ENCODE measurements at places on chromosomes 6 and 20.

DNA sequence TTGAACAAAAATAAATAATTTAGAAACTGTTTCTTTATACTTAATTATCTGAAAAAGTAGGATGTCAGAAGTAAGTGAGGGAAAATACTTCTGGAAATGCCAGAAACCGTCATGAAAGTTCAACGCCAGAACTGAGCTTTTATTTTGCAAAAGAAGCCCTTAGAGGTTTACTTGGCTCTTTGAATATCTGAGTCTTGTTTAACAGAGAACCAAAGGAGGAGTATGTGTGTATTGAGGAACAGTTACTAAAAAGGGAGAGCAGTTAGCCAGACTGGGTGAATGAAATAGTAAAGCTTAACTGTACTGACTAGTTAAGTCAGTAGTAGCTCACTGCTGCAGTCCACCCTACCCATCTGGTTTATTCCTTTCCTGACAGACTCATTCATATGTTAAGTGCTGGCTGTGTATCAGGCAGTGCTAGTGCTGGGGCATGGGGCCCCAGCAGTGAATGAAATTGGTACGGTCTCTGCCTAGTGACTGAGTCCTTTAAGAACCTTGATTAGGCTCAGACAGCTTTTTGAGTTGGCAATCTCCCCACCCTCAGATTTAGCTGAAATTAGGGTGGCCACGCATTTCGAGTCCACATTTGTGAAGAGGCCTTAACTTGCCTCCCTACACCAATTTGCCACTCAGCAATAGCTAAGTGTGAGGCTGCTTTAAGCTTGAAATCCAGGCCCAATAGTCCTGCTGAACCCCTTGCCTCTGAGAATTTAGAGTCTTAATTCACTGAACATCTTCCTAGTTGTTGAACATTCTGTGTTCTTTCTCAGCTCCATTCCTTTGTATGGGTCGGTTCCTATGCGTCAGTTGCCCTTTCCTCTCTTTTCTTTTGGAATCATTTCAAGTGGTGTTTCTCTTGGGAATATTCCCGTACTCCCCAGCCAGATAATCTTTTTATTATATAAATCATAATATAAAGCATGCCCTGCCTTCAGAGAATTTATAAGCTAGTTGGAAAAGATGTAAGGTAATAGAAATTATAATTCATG lies 20.2 kb downstream of the MAP3K4 start:
- no peak for DNase-seq

GRCh38 chr6:164034602-164035140 lies 620.2 kb downstream of the QKI start:
- no peak for DNase-seq

DNA sequence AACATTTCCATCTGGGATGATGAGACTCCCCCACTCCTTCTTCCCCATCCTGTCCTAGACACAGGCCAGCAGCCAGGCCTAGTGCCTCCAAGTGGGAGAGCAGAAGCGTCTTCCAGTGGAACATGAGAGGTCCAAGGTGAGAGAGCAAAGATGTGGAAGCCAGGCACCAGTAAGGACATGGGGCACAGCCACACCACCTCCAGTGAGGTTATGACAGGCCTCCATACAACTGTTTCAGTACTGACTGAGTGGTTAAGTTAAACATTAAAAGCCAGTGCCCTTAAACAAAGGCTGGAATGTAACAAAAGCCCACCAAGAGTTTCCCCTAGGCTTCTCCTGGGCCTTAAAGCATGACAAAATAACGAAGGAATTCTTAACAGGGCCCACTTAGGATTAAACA lies 5.3 kb downstream of the ZBTB24 start:
- DNase-seq: no peak

- DNase-seq: peak; percentile 85
Observed at GRCh38 chr6:26195376-26195923, 108.2 kb downstream of the HFE start.

GRCh38 chr6:143294265-143294860 lies 156.1 kb downstream of the ADAT2 start:
- DNase-seq: no peak

DNA sequence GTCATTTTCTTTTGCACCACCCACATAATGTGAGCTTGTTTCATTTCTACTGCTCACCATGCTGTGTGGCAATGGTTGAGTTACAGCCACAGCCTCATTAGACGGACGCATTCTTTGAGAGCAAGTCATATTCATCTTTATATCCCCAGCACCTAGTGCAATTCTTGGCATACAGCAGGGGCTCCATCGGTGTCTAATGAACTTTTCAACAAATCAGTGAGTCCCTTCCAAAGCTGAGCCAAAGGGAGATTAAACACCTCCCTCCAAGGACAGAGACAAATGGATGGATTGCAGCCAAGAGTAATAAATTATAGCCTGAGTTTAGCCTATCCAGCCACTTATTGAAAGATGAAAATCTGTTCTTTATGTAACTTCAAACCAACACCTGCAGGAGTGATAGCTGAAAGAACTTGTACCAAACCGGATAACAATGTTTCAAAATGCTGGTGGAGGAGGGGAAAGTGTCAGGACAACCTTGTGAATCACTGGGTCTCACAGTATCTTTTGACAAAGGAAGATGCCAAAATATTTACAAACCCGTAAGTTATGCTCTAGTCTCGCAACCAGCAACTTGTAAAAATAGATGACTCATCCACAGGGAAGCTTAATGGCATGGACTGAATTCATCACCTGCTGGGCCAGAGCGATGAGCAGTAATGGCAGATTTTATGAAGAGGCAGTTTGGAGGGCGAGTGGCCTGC lies 139.0 kb downstream of the PXDC1 start:
- no peak for DNase-seq

GRCh38 chr6:112215488-112216284 lies 38.7 kb downstream of the LAMA4 start:
- DNase-seq: no peak

- DNase-seq: no peak
Observed at GRCh38 chr6:74057326-74057725, 361.3 kb downstream of the CD109 start.

DNA sequence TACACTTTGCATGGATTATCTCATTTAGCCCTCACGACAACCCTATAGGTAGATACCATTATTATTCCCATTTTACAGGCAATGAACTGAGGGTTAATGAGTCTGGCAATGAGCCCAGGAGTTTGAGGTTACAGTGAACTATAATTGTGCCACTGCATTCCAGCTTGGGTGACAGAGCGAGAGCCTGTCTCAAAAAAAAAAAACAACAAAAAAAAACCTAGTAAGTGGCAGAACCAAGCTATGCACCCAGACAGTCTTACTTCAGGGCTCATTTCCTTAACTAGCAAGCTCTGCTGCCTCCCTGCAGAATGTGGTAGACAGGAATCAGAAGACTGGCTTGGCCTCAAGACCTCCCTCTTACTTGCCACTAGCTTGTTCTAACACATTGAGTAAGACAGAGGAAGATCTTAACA lies 71.9 kb upstream of the RREB1 start:
- no peak for DNase-seq

DNA sequence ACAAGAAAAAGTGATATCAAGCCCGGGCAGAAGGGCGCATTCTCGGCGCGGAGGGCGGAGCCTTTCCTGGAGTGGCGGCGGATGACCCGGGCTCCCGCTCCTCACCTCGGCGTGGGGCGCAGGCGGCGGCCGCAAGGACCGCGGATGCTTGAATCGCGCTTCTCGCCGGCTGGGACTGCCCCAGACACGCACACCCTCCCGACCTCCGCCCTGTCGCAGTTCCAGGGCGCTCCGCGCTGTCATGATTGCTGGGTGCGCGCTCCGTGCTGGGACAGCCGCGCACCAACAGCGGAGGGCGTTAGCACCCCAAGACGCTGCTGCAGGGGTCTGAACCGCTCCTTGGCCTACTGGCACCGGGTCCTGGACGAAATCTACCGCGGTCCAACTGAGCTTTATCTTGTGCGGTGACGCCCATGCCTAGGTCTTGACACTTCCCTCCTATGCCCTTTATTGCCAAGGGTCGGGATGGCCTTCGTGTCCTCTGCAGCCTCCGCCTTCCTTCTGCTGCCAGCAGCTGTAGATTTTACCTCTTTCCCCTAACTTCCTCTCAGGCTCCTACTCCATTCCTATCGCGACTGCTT lies 43.3 kb downstream of the IRAK1BP1 start:
- DNase-seq: no peak

DNA sequence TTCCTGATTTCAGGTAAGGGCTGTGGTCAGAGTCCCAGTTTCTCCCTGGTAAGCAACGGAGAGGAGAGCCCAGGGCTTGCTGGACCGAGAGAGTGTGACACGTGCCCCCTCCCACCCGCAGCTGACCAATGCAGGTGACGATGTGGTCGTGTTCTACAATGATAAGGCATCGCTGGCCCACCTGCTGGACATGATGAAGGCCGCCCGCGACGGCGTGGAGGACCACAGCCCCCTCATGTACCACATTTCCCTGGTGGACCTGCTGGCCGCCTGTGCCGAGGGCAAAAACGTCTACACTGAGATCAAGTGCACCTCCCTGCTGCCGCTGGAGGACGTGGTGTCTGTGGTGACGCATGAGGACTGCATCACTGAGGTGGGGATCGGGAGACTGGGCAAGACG lies 31.7 kb downstream of the UQCC2 start:
- no peak for DNase-seq

DNA sequence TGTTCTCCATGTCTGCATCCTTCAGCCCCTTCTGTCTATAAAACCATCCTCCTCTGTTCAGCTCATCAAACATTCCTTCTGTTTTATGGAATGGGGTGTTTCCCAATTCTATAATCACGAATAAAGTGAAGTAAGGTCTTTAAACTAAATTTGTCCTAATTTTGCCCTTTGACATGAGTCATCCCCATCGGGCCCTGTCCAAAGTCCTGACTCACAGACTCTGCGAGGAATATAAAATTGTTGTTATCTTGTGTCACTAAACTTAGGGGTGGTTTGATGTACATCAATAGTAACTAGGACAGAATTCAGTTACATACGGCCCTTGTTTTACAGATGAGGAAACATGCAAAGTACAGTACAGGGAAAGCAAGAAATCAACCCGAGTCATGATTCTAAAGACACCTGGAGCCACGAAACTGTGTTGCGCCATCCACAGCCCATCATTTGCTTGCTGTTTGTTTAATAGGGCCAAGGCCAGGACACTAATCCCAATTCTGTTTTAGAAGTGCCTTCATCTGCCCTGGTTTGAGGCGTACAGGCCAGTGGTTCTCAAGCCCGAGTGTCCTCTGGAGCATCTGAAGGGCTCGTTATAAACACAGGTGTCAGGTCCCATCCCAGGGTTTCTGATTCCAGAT lies 2.8 kb downstream of the ACSS1 start:
- no peak for DNase-seq

DNA sequence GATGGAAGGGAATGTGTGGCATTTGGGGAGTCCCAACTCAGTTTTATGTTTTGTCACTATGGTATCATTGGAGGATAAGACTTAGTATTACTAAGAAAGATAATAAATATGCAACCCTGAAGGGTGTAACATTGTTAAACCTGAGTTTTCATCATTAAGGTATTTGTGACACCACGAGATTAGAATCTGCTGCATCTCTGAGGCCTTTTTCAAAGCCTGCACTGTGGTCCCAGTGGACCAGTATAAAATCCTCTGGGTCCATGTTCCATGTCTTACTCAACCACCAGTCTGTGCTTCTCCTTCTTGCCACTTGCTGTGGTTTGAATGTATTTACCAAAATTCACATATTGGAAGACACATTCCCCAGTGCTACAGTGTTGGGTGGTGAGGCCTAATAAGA lies 130.6 kb downstream of the TBX18 start:
- DNase-seq: no peak

DNA sequence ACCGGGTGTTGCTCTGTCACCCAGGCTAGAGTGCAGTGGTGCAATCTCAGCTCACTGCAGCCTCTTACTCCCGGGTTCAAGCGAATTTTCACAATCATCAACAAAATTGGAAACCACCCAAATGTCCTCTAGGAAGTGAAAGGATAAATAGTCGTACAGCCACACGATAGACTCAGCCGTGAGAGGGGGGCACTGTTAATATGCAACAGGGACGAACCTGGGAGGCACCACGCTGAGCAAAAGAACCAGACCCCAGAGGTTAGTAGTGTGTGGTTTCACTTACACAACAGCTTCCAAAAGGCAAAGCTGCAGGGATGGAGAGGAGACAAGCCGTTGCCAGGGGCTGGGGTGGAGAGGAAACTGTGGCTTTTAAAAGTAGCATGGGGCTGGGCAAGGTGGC lies 30.1 kb upstream of the NTSR1 start:
- no peak for DNase-seq

DNA sequence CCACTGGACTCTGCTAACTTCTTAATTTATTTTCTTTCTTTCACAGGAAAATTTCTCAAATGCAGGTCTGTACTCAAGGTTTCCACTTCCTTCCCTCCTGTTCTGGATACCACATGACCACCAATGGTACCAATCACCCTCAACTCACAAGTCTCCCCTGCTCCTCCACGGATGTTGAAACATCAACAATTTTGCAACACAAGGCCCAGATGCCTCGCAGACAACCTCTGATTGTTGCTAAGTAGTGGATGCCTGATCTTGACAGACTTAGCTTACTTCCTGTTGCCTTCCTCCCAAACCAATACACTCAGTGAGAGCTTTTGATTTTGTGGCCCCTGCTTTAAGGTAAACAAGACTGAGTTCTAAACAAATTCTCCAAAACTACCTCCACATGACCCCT lies 146.6 kb downstream of the FRK start:
- DNase-seq: no peak

DNA sequence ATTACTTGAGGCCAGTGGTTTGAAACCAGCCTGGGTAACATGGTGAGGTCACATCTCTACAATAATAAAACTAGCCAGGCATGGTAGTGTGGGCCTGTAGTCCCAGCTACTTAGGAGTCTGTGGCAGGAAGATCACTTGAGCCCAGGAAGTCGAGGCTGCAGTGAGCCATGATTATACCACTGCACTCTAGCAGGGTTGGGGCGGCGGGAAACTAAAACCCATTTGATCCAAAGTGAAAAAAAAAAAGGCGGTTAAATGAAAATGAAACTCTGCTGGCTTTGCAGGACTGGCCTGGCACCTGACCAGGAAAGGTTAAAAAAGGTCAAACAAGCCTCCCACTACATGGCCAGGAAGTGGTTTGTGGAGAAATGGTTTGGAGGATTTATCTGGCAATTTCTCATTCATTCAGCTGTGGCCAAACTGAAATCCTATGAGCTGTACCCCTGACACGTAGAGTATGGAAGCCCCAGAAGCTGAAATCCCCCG lies 36.6 kb downstream of the MTRES1 start:
- DNase-seq: no peak

GRCh38 chr20:18397030-18397429 lies 69.8 kb downstream of the DZANK1 start:
- no peak for DNase-seq

- DNase-seq: no peak
Observed at GRCh38 chr20:45968801-45969711, 2.9 kb downstream of the ZNF335 start.

GRCh38 chr6:161486361-161487216 lies 212.7 kb upstream of the AGPAT4 start:
- no peak for DNase-seq

- no peak for DNase-seq
Observed at GRCh38 chr6:88761237-88762031, 202.0 kb downstream of the RNGTT start.

DNA sequence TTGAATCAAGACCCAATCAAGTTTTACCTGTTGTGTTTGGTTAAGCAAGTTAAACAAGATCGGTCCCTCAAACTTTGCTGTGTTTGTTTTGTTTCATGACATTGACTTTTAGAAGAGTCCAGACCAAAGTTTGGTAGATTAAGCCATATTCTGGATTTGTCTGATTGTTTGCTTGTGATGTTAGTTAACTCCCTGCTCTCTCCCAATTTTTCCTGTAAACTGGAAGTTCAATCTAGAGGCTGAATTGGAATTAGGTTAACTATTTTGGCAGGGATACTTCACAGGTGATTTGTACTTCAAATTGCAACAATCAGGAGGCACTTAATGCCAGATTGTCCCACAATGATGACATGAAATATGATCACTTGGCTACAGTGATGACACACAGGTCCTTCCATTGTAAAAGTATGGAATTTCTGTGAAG lies 13.6 kb upstream of the SH3BGRL2 start:
- DNase-seq: no peak

Data from C1 segment of cervical spinal cord (tissue), 14 donors.